ENCODE measurements at places on chromosomes 6 and 20.

DNA sequence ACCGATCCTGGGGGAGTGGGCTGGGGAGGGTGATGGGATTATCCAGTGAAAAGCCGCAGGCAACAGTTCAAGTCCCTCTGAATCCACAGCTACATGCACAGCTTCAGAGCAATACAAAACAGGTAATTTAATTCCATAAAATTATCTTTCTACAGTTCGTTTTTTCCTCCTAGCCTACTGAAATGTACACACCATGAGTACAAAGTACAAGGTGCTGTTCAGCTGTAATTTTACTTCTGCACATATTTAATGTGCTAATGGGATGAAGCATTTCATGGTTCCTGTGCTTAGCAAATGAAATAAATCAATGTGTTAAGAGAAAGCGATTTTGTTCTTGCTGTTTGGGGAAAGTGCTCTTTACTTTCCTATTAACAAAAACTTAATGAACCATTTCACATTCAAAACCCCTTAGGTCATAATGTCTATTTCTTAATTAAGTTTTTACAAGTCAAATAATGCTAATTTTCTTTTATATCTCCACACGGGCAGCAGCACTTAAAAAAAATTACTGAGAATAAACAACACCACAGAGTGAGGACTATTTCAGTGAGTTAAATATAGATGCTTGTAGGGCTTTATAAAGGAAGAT is 71.8 kb downstream of the INSM1 start:
- DNase-seq, result no peak

DNA sequence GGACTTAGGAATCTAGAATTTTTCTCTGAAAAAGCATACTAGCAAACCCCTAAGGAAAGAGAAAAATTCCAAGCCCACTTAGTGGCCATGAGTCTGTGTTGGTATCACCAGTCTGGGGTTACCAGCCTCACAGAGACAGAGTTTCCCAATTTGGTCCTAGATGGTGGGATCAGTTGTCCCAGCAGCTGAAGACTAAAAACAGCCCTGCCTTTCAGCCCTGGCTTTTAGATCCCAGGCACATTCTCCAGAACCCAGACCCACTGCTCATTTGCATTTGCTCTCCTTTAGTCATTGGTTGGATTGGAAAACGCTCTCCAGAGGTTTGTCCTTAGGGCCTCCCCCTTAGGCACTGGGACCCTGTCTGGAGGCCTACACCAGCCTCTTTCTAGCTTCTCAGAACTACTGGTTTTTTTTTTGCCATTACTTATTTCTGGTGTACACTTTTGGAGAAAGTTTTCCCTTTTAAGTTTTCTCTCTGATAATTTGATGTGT is 39.1 kb upstream of the FOXO3 start:
- no peak for DNase-seq

DNA sequence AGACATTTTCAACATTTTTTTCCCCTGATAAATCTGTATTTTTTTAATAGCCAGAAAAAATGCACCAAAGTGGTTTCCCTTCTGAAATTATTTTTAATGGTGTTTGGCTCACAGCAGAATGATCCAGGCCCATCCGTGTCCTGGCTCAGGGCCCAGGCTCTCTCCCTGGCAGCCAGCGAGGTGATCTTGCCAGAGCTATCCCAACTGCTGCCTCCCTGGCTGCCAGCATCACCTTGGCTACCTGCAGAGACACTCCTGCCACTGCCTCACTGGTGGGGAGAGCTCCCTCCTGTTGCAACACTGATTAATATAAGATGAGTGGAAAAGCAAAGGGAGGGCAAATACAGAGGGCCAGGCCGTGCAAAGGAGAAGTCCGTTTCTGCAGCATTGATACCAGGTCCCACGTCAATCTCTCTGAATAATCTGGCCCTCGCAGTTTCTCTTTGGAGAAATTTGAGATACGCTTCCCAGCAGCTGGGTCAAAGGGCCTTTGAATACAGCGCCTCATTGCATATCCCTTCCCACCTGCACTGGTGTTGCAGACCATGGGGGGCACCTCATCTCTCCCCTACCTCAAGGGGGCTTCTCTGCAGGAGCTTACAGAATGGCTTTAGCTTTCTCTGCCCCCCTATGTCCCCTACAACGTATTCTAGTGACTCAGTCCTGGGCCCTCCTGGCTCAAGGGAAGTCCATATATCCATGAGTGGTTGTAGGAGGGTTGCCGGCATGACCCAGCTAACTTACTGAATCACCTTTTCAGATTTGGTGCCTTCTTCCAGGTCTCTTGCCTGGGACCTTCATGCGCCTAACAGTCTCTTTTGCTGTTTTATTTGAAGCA is 12.8 kb upstream of the DSTN start:
- peak; percentile 3 for DNase-seq

DNA sequence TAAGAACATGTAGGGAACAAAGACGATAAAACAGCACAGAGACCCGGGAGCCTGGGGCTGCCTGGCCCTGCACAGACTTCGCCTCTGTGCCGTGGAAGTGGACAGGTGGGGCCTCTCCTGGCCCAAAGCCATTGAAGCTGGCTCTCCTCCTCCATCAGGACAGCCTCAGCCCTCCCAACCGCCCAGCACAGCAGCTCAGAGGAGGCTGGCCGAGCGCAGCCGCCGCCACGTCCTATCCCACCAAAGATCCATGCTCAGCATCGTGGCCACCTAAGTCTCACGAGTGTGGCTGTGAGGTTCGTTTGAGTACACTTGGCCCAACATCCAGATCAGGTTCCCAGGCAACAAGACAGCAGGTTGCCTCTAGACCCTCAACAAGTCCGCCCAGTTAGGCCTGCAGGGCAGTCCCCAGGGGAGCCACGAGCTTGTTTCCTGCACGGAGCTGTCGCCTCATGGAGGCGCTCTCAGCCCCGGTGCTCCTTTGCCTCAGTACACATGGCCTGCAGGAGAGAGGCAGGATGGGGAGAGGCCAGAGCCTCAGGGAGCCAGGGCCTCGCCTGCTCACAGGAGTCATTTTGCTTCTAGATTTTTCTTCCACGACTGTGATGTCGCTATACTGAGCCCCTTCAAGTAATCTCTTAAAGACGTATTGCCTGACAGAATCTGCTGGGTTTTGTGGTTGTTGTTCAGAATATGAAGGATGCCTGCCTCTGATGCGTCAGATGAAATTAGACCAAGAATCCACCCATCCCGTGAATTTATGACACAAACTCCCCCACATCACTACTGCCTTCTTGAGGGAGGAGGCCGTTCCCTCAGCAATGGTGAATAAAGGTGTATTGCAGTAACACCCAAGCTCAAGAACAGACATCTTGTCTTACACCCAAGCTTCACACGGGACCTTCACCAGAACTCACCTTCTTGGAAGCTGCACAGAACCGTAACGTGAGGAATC is 102.7 kb downstream of the RNASET2 start:
- DNase-seq, result no peak

GRCh38 chr20:53974785-53975555 is 95.4 kb downstream of the BCAS1 start:
- peak; percentile 24 for DNase-seq

- DNase-seq, result no peak
Measured at GRCh38 chr6:166592821-166593220, 6.3 kb upstream of the RAMACL start.

GRCh38 chr6:8743170-8743745 is 307.9 kb upstream of the SLC35B3 start:
- DNase-seq, result no peak

- DNase-seq, result peak; percentile 32
Measured at GRCh38 chr20:38355161-38356012, 9.1 kb downstream of the LBP start.

DNA sequence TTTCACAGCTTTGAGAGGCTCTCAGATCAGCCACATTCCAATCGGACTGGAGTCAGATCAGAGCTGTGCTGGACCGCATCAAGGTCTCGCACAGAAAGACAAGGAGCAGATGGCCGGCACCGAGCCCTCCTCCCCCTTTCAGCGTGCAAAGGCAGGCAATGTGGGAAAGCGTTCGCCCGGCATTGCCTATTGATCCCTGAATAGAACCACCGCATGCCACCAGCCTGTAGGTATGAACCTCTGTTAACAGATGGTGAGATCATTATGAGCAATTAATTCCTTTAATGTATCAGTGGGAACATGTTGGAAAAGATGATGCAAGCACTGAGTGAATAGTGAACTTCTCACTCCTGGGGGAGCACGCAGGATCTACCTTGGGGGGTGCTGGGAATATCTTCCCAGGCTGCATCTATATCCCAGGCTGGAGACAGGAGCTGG is 117.5 kb upstream of the ID4 start:
- no peak for DNase-seq

- no peak for DNase-seq
Measured at GRCh38 chr6:159092631-159093030, 47.8 kb upstream of the TAGAP start.

GRCh38 chr6:143337201-143337949 is 113.1 kb downstream of the ADAT2 start:
- DNase-seq, result no peak

- no peak for DNase-seq
Measured at GRCh38 chr6:52303178-52303577, 18.6 kb upstream of the MCM3 start.

GRCh38 chr6:112443179-112444065 is 96.3 kb downstream of the RFPL4B start:
- no peak for DNase-seq

DNA sequence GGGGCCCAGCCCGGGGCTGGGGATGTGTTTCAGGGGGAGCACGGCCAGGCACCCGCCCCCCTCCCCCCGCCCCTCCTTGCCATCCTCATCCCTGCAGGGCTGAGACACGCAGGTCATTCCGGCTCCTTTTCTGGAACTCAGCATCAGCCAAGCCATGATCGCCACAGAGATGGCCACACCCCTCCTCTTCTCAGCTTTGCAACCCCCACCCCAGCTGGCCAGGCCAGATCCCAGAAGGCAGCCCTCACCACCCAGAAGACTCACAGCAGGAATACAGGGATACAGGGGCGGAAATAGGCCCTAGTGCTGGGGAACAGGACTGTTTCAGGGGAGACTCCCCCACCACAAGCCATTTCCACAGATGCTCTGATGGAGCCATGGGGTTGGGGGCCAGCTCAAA is 33.5 kb downstream of the YTHDF1 start:
- no peak for DNase-seq

DNA sequence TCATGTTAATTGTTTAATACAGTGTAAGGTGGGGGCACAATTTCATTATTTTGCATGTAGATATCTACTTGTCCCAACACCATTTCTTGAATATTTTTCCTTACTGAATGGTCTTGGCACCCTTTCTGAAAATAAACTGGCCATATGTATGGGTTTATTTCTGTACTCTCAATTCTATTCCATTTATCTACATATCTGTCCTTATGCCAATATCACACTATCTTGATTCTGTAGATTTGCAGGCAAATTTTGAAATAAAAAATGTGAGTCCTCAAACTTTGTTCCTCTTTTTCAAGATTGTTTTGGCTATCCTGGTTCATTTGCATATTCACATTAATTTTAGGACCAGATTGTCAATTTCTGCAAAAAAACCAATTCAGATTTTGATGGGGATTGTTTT is 34.8 kb downstream of the SCGN start:
- no peak for DNase-seq

- no peak for DNase-seq
Measured at GRCh38 chr6:68639826-68640490, 4.9 kb downstream of the ADGRB3 start.

DNA sequence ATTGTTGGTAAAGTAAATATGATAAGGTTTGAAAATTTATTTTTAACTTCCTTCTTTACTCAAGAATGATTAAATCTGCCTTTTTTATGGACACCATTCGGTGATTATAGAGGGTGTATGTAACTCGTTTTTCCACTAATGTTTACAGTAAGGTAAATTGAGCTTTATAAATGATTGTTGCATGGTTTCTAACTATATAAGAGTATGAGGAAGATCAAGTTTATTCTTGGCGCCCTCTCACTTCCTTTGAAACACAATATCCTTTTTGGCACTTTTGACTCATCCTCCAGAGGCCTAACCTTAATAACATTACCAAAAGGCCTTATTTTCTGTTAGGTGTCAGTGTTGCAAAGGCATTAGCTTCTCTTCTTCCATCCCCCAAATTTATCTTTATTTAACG is 41.8 kb upstream of the MTRF1L start:
- DNase-seq, result no peak

DNA sequence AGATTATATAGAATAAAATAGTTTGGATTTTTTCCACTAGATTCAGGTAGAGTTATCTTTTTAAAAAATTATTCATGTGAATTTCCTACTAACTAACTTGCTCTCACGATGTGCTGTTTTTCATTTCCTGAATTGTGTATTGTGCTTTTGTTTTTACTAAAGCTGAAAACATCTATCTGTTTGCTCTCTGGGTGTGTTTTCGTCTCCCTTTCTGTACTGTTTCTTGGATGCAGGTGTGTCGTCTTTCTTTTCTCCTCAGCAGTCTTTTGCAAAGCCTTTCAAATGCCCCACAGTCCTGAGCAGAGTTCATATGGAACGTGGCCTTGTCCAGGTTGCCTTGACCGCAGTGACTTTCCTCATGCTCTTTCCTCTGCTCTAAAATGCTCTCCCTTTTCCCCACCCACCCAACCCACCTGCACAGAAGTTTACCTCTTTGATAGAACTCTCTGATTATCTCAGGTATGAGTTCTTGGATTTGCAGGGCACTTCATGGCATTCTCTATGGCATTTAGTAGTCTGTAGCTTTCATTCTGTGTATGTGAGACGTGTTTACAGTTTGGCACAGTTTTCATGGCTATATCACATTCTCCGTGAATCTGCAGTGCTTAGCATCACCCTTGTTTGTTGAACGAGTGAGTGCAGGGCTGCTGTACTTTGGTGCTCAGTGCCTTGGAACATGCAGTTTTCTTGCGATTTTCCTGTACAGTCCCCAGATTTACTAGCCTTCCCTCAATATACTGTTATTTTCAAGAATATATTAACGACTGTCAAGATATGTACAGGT is 77.1 kb downstream of the FARS2 start:
- DNase-seq, result no peak

DNA sequence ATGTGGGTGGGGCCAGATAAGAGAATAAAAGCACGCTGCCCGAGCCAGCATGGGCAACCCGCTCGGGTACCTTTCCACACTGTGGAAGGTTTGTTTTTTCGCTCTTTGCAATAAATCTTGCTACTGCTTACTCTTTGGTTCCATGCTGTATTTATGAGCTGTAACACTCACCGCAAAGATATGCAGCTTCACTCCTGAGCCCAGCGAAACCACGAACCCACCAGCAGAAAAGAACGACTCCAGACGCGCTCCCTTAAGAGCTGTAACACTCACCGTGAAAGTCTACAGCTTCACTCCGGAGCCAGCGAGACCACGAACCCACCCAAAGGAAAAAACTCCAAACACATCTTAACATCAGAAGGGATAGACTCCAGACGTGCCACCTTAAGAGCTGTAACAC is 76.7 kb downstream of the TFAP2A start:
- DNase-seq, result no peak

DNA sequence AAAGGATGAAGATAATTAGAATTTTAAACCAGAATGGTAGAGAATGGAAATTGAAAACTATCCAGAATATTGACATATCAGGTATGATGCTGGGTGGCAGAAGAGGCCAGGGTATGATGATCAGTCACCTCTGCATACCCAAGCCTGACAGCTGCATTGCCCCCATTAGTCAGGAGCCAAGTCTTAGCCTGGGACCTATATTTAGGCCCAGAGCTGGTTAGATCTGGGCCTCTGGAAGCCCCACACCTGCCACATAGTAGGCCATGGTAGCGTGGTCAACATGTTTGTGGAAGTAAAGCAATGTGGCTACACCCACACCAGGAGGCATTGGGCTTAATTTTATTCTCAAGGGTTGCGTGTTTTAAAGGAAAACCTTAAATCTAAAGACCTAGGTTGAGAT is 32.1 kb upstream of the CALHM6 start:
- DNase-seq, result no peak
